ENCODE measurements at places on chromosomes 3 and 15.

DNA sequence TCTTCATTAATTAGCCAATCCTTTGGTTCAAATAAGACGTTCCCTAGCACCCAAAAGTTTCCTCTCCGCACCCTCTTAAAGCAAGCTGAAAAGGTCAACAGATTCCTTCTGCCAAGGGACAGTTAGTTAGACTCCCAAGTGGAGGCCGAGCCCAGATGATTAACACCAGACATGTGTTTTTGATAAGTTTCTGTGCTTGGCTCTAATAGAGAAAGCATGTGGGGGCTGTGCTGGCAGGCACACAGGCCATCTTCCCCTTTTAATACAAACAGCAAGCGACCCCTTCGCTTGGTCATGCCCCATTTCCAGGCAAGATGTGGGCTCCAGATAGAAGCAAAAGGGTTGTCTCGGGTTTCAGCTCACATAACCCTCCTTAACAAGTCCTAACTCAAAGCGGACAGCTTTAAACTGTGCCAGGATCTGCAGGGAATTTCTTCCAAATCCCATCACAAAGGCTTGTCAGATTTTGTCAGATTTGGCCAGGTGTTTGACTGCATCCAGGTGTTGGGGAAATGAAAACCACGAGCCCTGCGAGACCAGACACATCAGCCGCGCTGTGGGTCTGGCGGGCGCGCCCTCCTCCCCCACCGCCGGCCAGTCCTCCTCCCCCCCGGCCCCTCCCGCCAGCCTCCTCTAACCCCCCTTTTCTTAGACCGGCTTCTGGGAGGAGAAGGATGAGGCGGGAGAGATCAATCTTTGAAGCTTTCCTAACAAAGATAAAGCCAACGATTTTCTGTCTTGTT is 3.3 kb downstream of the HES1 start:
- DNase-seq: no peak

- DNase-seq: no peak
Measured at GRCh38 chr3:122824465-122825381, 29.9 kb downstream of the SLC49A4 start.

GRCh38 chr15:61205346-61205921 is 23.7 kb downstream of the RORA start:
- no peak for DNase-seq

DNA sequence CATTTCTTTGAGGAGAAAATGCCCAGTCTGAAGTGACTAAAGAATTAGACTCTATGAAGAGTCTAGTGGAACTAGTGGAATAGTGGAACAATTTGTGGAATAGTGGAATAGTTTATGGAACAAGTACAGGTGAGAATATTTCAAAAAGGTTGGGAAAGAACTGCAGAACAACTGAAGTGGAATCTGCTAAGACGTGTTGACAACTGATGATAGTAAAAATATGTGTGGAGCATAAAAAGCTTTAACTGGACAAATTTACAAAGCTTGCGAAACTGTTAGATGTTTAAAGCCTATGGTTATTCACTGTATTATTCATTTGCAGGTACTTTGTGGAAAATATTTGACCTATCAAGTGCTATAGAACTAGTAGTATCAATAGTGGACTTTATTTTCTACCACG is 164.5 kb downstream of the ADAMTS9 start:
- DNase-seq: no peak

- DNase-seq: no peak
Measured at GRCh38 chr3:11195721-11196332, 41.5 kb downstream of the HRH1 start.

GRCh38 chr3:69612791-69613190 is 126.5 kb upstream of the MITF start:
- no peak for DNase-seq

- no peak for DNase-seq
Measured at GRCh38 chr15:98347001-98347400, 301.3 kb upstream of the IGF1R start.

- DNase-seq: no peak
Measured at GRCh38 chr3:72223116-72223515, 438.2 kb upstream of the PROK2 start.

DNA sequence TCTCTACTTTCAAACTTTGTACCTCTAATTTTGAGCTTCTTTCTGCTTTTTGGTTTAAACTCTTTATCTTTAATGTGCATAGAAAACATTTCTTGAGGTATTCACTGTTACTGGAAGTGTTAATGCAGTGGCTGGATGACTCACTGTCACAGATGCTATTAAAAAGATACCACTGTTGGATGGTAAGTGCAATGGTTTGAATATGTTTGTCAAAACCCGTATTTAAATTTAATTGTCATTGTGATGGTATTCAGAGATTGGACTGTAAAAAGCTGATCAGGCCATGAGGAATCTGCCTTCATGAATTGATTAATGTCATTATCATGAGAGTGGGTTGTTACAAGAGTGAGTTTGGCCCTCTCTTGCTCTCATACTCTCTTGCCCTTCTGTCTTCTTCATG is 70.6 kb downstream of the AP4E1 start:
- DNase-seq: no peak

DNA sequence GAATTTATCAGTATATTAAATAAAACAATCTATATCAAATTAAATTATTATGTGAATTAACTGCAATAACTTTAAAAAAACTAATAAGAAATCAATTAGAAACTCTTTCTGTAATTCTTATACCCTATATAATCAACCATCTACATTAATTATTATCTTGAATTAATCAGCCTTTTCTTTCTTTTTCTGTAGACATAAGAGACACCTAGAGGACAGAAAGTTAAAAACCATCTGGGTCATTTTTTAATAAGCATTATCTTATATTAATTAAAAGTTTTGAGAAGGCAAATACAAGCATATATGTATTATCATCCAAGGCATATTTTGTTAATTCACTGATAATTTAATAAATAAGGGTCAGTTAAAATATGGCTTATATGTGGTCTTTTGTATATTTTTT is 24.2 kb upstream of the SLC25A26 start:
- DNase-seq: peak; percentile 4

DNA sequence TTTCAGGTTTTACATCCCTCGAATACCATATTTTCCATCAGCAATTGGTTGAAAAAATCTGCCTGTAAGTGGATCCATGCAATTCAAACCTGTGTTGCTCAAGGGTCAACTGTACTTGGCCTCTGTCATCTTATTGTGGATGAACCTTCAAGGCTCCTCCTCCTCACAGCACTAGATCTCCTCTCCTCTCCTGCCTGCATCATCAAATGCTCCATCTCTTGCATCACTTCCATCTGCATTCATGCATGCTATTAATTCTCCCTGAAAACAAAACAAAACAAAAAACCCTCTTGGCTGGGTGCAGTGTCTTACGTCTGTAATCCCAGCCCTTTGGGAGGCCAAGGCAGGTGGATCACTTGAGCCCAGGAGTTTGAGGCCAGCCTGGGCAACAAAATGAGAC is 10.1 kb downstream of the BCL2L10 start:
- no peak for DNase-seq

GRCh38 chr3:40680685-40681657 is 156.2 kb downstream of the ZNF621 start:
- DNase-seq: no peak

- DNase-seq: no peak
Measured at GRCh38 chr3:40969341-40969740, 230.0 kb upstream of the CTNNB1 start.

DNA sequence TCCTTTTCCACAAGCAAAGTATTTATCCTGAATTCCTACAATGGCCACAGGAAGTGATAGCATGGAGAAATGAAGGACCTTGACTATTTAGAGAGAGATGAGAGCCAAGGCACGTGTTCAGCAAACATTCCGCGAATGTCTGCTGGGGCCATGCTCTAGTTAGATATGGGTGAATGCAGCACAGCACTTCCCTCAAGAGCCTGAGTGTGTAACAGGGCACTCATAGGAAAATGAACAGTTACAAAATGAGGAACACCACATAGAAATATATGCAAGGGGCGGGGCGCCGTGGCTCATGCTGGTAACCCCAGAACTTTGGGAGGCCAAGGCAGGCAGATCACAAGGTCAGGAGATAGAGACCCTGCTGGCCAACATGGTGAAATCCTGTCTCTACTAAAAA is 406.9 kb downstream of the NR2F2 start:
- no peak for DNase-seq

DNA sequence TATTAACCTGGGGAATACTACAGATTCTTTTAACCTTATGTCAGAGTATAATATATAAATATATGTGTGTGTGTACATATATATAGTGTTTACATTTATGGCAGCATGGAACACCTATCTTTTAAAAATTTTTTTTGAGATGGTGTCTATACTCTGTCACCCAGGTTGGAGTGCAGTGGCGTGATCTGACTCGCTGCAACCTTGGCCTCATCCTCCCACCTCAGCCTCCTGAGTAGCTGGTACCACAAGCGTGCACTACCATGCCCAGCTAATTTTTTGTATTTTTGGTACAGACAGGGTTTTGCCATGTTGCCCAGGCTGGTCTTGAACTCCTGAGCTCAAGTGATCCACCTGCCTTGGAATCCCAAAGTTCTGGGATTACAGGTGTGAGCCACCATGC is 18.5 kb upstream of the ERICH6 start:
- DNase-seq: no peak

- DNase-seq: no peak
Measured at GRCh38 chr15:62841891-62842559, 200.5 kb upstream of the TPM1 start.

DNA sequence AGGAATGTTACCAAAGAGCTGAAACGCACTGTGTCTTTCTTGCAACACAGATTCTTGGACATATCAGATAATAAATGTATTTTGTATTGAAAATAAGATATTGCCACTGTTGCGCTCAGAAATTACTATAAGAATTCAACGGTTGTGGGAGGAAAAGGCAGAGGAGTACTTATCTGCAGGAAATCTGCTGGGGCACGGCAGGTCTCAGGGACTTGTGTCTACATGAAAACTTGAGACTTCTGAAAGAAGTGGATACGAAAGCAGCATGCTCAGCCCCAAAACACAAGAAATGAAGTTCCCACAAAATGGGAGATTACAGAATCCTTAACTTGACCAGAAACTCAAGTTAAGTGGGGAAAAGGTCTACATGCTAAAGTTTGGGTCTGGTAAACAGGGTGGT is 86.5 kb downstream of the IGSF11 start:
- no peak for DNase-seq

DNA sequence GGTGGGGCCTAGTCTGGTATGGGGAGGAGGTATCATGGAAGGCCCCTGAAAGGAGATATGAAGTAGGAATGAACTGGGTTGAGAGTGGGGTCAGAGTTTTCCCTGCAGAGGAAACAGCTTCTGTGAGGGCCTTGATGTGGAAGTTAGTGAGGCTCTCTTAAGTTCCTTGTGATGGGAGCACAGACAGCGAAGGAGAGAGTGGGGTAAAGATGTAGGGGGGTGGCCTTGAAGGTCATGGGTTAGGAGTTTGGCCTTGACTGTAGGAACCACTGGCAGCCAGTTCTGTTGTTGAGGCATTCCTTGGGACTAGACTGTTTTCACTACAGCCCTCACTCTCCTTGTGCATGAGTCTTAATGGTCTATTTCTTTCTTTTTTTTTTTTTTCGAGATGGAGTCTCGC is 77.8 kb upstream of the NMNAT3 start:
- no peak for DNase-seq

GRCh38 chr3:98172621-98173020 is 6.1 kb downstream of the OR5H15 start:
- DNase-seq: no peak

- DNase-seq: no peak
Measured at GRCh38 chr3:50354186-50354764, 3.6 kb downstream of the CYB561D2 start.

DNA sequence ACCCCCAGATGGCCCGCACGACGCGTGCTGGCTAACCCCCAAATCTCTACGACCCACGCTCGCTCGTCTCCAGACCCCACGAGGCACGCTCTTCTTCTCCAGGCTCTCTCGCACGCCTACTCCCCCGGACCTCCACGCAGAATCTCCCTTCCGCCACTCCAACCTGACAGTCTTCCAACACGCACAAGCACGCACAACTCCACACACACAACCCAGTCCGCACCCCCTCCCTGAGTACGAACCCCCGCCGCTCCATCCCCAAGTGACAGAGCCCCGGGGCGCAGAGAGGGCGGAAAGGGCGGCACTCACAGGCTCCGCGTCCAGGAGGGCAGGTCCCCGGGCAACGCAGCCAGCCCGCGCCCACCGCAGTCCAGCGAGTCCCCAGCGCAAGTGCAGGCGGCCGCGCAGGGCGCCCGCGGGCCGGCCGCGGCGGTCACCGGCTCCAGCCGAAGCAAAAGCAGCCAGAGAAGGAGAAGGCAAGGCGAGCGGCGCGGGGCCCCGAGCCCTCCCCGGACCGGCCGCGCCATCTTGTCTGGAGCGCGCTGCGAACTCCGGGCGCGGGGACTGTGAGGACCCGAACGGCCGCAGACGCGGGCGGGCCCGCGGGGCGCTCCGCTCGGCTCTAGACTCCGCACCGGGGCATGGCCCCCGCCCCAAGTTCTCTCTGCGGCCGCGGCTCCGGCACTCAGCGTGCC is 794 bp downstream of the LRIG1 start:
- DNase-seq: no peak

GRCh38 chr3:22159004-22159695 is 408.1 kb upstream of the ZNF385D start:
- DNase-seq: no peak

DNA sequence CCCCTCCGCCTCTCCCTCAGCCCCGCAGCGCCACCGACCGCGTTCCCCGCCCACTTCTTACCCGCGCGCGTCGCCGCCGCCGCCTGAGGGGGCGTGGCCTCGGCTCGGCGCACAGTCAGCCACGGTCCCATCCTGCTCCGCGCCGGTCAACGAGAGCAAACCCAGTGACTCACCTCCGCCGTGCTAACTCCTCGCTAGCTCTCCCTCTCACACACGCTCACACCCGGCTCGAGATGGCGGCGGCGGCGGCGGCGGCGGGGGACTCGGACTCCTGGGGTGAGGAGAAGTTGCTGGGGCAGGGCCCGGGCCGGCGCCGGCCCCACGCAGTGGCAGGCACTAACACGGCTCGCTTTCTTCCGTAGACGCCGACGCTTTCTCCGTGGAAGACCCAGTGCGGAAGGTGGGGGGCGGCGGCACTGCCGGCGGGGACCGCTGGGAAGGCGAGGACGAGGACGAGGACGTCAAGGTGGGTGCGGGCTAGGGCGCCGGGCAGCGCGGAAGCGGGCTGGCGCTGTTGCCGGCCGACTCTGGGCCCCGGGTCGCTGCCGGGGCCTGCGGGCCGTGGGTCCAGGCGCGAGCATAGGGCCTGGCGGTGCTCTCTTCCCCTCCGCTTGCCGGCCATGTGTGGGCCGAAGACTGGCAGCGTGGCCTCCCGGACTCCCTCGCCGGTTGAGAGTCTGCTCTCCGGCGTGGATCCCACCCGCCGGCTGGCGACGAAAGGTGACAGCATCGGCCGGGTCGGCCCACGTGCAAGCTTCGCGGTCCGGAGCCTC is at the start of gene EIF3J:
Gene EIF3J (plus strand): TSS at position 186 of the 773 bp plus-strand sequence. CDS start 48 bp downstream, at position 234.
- peak; percentile 87 for DNase-seq

DNA sequence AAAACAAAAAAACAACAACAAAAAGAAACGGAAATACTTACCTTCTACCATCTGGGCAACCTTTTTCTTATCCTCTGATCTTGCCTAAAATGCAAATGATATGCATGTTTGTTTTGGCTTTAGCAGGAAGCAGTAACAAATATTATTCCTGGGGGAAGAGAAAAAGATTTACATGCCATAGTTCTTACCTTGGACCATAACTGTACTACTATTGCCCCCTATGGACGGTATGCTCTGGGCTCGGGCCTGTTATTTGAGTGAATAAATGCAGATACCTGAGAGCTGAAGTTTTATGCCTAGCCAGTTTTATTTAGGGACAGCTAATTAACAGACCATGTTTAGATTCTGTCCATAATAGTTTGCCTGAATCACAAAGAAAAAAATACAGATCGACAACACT is 12.6 kb upstream of the STARD5 start:
- peak; percentile 8 for DNase-seq

All from AML-193 (cell line).